ENCODE measurements at places on chromosomes 1 and 21.

- no peak for DNase-seq
Observed at GRCh38 chr1:220925707-220926106, 46.5 kb downstream of the HLX start.

- DNase-seq = no peak
Observed at GRCh38 chr1:1253972-1254666, 7.6 kb upstream of the C1QTNF12 start.

- no peak for DNase-seq
Observed at GRCh38 chr1:168767894-168768584, 39.0 kb upstream of the DPT start.

GRCh38 chr1:154962156-154962749 is 671 bp upstream of the PYGO2 start:
- DNase-seq = no peak

DNA sequence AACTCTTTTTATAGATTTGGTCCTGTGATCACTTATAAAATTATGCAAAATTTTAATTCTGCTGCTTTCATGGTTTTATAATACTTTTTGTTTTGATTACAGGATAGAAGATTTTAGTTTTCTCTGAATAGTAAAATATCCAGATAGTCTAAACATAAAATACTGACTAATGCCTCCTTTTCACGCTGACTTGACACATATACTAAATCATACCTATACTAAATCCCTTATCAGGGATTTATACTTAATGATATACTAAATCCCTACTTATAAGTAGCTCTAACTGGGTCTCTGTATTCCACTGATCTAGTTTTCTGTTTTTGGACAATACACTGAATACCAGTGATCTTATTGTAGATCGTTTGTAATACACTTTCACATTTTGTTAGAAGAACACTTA is 128.0 kb downstream of the USP25 start:
- no peak for DNase-seq

DNA sequence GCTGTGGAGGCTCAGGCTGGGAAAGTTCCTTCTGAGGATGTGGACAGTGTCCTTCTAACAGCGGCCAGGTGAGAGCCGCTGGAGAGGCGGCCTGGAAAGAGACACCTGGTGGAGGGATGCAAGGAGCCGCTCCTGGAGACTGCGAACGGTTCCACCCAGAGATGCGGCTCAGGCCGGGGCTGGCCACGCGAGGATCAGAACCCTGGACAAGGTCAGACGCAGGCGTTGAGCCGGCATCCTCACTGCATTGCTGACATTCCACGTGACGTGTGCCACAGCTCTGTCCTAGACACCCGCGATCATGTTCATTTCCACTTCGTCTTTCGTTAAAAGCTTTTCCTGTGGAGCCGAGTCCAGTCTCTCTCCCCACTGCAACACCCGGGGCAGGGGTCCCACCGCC is 28.8 kb downstream of the CFAP74 start:
- DNase-seq = no peak

DNA sequence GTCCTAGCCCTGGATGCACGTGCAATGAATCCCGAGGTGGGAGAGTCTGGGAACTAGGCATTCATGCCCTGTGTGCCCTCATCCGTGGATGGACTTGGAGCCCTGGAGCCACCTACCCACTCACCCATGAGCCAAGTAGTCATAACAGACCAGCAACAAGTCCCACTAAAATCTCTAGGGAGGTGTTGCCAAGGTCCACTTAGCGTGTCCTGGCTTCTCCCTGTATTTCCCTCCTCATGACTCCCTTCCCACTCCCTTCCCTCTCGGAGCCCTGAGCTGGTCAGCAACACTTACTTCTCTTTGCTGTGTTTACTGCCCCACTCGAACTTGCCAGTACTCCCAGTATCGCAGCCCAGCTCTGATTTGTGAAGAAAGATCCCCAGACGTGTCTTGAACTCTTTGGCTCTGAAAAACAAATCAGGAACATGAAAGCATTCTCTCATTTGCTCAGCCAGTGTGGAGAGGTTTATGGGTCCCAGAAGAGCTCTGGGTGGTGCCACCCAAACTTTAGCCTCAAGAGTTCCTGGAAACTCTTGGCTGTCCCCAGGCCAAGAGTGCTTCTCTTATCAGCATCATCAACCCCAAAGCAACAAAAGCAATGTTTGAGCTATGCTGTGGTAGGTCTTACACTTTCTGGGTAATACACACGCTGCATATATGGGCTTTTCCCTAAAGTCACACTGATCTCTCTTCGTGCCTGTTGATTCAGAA is 1.1 kb downstream of the RGS16 start:
- DNase-seq = no peak

GRCh38 chr1:214603819-214604252 is 841 bp downstream of the CENPF start:
- no peak for DNase-seq

DNA sequence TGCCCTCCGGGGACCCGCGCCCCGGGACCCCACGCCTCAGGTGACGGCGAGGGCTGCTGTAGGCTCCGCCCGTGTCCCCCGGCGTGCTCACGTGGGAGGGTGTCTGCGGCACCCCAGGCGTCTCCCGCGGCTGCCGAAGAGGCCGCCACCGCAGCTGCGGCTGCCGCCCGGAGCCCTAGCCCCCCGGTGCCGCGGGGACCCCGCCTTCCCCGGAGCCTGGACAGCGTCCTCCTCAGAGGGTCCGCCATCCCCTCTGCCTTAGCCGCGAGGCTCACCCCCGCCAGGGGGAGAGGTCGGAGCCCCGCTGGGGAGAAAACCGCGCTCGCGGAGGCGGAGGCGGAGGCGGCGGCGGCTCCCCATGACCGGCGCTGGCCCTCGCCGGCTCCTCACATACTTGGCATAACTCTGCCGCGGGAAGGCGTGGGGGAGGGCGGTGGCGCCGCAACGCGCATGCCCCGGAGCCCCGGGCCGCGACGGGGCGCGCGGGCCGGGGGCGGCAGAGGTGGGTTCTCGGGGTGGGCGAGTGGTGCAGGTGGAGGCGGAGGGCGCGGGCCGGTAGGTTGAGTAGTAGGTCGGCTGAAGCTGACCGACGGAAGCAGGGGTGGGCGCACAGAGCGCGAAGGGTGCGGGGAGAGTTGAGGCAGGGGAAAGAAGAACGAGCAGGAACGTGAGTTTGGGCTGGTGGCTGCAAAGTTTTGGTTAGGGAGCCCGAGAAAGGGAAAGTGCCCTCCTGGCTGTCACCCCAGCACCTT is 700 bp upstream of the SYDE2 start:
- no peak for DNase-seq

- no peak for DNase-seq
Observed at GRCh38 chr1:26094677-26095383, 16.8 kb upstream of the PDIK1L start.

DNA sequence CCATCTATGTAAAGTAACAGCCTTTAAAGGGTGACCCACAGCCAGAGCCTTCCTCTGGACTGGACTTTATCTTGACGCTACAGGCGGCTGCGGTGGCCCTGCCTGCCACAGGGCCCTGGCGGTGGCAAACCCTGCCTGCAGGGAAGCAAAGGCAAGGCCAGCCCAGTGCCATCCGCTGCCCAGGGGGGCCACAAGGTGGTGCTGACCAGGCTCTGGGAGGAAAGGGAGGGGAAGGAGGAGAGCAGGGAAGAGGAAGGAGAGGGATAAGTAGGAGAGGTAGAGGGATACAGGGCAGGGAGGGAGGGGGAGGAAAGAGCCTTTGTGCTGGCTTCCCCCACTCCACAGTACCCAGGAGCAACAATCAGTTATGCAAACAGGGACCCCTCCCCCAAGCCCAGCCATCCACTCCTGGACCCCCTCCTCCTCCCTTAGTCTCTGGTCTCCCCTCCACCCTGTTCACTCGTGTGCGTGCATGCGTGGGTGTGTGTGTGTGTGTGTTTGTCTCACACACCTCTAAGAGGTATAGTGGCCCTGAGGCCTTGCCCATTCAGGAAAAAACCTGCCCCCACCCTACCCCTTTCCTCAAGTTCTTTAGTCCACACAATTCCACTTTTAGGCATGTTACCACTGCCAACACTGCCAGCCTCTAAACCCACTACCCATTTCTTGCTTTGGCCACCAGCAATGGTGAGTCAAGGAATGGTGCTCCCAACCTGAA is 30.3 kb downstream of the SSBP3 start:
- DNase-seq = no peak

- no peak for DNase-seq
Observed at GRCh38 chr1:55463814-55464475, 248.8 kb upstream of the USP24 start.

- DNase-seq = no peak
Observed at GRCh38 chr21:38852278-38852677, 46.5 kb downstream of the ETS2 start.

- no peak for DNase-seq
Observed at GRCh38 chr1:232521660-232522059, 108.3 kb downstream of the SIPA1L2 start.

- DNase-seq = no peak
Observed at GRCh38 chr1:29601021-29601420, 364.7 kb downstream of the PTPRU start.

DNA sequence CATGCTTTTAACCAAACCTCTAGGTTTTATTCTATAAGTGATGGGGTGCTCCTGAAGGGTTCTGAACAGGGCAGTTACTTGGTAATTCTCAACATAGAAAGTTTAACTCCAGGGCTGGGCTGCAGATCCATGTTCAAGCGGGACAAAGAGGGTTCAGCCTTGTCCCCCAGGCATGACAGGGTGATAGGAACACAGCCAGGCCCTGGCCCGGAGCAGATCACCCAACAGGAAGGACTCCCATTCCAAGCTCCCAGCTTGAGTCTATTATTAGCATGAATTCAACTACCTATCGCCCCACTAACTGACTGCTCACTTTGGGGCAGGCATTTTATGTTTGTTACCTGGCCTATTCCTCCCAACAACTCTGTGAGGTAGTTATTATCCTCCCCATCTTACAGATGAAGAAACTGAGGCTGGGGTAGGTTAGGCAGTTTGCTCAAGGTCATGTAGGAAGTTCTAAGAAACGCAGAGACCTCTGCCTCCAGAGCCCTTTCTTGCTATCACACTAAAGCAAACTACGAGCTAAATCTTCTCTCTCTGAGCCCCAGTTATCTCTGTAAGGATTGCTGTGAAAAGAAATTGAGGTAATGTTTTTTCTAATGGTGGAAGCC is 14.5 kb downstream of the ASAP3 start:
- no peak for DNase-seq

DNA sequence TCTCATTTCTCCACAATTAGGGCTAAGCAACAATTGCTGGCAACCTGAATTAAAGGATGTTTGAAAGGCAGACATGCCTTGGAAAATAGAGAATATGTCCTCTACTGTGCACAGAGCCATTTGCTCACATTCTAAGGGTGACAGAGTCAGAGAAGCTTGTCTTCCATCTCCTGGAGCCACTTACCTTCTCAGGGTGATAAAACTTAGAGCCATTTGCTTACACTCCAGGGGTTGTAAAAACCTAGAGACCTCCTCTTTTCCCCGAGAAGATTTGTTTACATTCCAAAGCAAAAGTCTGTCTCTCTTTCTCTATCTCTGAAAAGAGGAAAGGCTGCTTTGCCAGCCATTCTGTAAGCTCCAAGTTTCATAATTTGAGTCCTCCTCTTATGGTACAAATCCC is 61.3 kb downstream of the LBR start:
- DNase-seq = no peak

DNA sequence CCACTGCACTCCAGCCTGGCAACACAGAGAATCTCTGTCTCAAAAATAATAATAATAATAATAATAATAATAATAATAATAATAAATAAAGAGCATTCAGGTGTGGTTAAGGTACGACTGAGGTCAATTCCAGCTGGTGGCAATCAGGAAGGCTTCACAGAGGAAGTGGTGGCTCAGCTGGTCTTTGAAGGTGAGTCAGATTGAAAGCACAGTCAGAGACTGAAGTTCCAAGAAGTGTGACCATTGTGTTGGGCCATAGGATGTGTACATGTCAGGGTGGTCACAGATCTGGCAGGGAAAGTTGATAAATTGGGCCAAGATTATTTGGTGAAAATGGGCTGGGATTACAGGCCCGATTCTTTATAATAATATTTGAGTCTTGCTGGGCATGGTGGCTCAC is 31.0 kb upstream of the MED18 start:
- no peak for DNase-seq

GRCh38 chr1:16189921-16190621 is 22.4 kb downstream of the ARHGEF19 start:
- DNase-seq = no peak

GRCh38 chr1:114446198-114446597 is 64.8 kb downstream of the TRIM33 start:
- DNase-seq = no peak

GRCh38 chr1:93442741-93443140 is 5.2 kb upstream of the FNBP1L start:
- DNase-seq = no peak

- DNase-seq = no peak
Observed at GRCh38 chr1:160733898-160734297, 5.1 kb upstream of the SLAMF7 start.

GRCh38 chr1:147757015-147757990 is 3.1 kb downstream of the GJA5 start:
- no peak for DNase-seq

- no peak for DNase-seq
Observed at GRCh38 chr1:84245563-84245962, 55.9 kb upstream of the SAMD13 start.

GRCh38 chr1:176193663-176194062 is 13.4 kb downstream of the COP1 start:
- no peak for DNase-seq

- peak; percentile 98 for DNase-seq
Observed at GRCh38 chr1:61441723-61442262, 283.1 kb downstream of the TM2D1 start.

DNA sequence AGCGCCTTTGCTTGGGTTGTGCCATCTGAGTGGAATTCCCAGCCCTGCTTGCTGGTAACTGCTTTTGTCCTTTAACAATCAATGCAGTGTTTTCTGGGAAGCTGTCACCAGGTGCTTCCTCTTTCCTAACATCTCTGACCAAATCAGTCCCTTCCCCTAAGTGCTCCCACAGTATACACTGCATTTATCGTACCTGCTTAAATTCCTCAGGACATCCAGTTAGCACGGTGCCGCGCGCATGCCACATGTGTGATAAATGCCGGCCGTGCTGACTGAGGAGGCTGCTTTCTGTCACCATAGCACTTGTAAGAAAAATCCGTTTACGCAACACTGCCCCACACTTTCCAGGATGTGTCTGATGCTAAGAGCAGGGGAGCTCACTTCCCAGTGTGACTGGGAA is 115.4 kb downstream of the BCAR3 start:
- DNase-seq = no peak

GRCh38 chr1:87588495-87588894 is 259.8 kb downstream of the LMO4 start:
- DNase-seq = peak; percentile 14

GRCh38 chr1:94006604-94007003 is 97.4 kb upstream of the GCLM start:
- no peak for DNase-seq

DNA sequence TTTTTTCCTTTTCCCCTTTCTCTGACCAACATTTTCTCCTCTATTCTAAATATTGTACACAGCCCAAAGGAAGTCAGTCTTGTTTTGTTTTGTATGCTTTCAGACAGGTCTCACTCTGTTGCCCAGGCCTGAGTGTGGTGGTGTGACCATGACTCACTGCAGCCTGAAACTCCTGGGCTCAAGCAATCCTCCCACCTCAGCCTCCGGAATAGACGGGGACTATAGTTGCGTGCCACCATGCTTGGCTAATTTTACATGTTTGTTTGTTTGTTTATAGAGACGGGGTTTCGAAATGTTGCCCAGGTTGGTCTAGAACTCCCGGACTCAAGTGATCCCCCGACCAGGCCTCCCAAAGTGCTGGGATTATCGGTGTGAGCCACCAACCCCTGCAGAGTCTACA is 72.8 kb downstream of the NRIP1 start:
- DNase-seq = no peak

- DNase-seq = no peak
Observed at GRCh38 chr1:160236806-160237205, 25.5 kb downstream of the DCAF8 start.
